ENCODE measurements at places on chromosomes 2 and 18. TPM values are rescaled to one million over a fixed set of nuclear protein-coding genes. Genes with fewer than 3 reads are reported as not detected.

Gene BOK
- total RNA-seq, result 27.5 TPM

Gene LYPD6
- total RNA-seq, result 0.22 TPM

Gene OBSL1
- 15.2 TPM for total RNA-seq

Gene RAB17
- 0.32 TPM for total RNA-seq

Gene AFG3L2
- total RNA-seq, result 43.0 TPM

Gene BCL2
- total RNA-seq, result 0.51 TPM

Gene RGPD4
- 0.07 TPM for total RNA-seq

Gene CAPN14
- not detected for total RNA-seq

Gene KYNU
- total RNA-seq, result 220 TPM

Gene XDH
- total RNA-seq, result 0.92 TPM

Gene ARHGAP28
- total RNA-seq, result 0.05 TPM

Gene TCF7L1
- total RNA-seq, result 11.6 TPM

Gene COL5A2
- 70.6 TPM for total RNA-seq

Gene DAPL1
- total RNA-seq, result not detected

Gene LPIN1
- 11.9 TPM for total RNA-seq

Gene SERPINB10
- not detected for total RNA-seq

Gene HOXD11
- total RNA-seq, result 5.4 TPM

Gene MBD5
- total RNA-seq, result 6.1 TPM

Gene GCG
- total RNA-seq, result not detected

Gene ANKRD30B
- not detected for total RNA-seq

Measured in A549 treated with dexamethasone at 1 μM for 4 hours (cell line).